ENCODE measurements at places on chromosomes 3 and 15. TPM values are rescaled to one million over a fixed set of nuclear protein-coding genes. Genes with fewer than 3 reads are reported as not detected.

Gene GOLGA8R
- total RNA-seq = 2.7 TPM

Gene HRH1
- total RNA-seq = 38.1 TPM

Gene FBXO40
- not detected for total RNA-seq

Gene CGNL1
- 0.16 TPM for total RNA-seq

Gene ABI3BP
- 3.5 TPM for total RNA-seq

Gene GHSR
- not detected for total RNA-seq

Gene TRH
- total RNA-seq = not detected

Gene SKOR1
- total RNA-seq = 0.16 TPM

Gene CCR9
- total RNA-seq = not detected

Gene CRYBG3
- 27.0 TPM for total RNA-seq

Gene CDHR4
- 0.43 TPM for total RNA-seq

Gene CISH
- 0.95 TPM for total RNA-seq

Gene POLQ
- 1.9 TPM for total RNA-seq

Gene GOLGA8Q
- total RNA-seq = 2.8 TPM
